ENCODE measurements at places on chromosomes 6 and 20. TPM values are rescaled to one million over a fixed set of nuclear protein-coding genes. Genes with fewer than 3 reads are reported as not detected.

DNA sequence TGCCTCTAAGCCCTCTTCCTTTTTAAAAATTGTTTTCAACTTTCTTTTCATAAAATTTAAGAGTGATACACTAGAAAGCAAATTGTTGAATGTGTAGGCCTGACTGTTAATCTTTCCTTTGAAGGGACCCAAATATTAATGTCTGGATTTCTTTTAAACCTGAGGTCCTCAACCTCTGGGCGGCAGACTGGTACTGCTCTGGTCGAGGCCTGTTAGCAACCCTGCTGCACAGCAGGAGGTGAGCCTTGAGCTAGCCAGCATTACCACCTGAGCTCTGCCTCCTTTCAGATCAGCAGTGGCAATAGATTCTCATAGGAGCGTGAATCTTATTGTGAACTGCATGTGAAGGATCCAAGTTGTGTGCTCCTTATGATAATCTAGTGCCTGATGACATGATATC, 191.2 kb downstream of the MANEA start:
- DNase-seq: no peak

- no peak for DNase-seq
These were observed 55.0 kb downstream of the PROKR2 start for GRCh38 chr20:5261763-5262162.

GRCh38 chr6:20312606-20313005, 89.1 kb upstream of the E2F3 start:
- no peak for DNase-seq

Gene RBBP8NL
- total RNA-seq: not detected

- DNase-seq: no peak
These were observed 29.4 kb downstream of the LPA start for GRCh38 chr6:160634706-160635105.

DNA sequence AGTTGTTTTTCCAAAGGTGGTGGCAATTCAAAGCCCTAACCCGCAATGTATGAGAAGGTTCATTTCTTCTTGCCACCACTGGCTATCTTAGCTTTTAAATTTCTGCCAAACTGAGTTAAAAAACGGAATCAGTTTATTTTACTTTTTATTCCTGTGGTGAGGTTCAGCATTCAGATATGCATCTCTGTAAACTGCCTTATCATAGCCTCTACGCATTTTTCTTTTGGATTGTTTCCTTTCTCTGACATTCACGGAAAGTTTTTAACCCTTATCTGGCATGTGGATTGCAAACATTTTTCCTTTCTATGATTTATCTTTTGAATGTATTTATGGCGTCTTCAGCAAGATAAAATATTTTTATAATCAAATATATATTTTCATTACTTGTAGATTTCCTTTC, 37.7 kb downstream of the AK9 start:
- no peak for DNase-seq

Gene ENPP5
- total RNA-seq: not detected

- no peak for DNase-seq
These were observed 5.3 kb upstream of the CPNE5 start for GRCh38 chr6:36844232-36845170.

Gene PNISR
- total RNA-seq: 42.8 TPM

- no peak for DNase-seq
These were observed 15.0 kb downstream of the FITM2 start for GRCh38 chr20:44296011-44296410.

DNA sequence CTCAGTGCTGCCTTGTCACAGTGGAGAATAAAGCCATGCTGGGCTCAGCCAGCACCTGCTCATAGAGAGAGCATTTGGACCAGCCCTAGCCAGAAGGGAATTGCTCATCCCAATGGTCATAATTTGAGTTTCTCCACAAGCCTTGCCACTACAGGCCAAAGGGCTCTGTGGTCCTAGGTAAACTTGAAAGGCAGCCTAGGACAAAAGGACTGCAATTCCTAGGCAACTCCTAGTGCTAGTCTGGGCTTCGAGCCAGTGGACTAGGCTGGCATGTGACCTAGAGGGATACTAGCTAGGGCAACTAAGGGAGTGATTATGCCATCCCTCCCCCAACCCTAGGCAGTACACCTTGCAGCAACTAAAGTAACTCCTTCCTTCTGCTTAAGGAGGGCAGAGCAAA, 516.2 kb downstream of the BCKDHB start:
- no peak for DNase-seq

Gene PANK2
- 36.8 TPM for total RNA-seq

Gene ADA
- total RNA-seq: 15.6 TPM

DNA sequence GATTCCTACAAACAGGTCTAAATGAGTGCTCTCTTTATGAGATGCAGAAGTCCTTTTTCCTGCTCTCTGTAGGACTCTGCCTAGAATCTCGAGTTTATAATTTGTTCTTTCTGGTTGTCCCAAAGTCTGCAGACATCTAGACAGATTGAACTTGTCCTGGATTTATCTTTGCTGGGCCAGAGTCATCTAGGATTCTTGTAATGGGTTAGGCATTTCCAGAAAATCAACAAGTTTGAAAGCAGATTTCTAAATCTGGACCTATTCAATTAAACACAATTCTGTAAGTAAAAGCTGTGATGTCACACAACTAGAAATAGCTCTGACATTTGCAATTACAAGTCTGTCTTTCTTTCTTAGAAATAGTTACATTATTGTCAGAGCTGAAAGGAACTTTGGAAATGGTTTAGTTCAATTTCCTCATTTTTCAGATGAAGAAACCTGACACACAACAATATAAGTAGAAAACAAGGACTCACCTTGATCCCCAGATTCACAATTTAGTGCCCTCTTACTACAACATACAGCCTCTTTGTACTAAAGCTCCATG, 4.2 kb upstream of the RSPO3 start:
- no peak for DNase-seq

DNA sequence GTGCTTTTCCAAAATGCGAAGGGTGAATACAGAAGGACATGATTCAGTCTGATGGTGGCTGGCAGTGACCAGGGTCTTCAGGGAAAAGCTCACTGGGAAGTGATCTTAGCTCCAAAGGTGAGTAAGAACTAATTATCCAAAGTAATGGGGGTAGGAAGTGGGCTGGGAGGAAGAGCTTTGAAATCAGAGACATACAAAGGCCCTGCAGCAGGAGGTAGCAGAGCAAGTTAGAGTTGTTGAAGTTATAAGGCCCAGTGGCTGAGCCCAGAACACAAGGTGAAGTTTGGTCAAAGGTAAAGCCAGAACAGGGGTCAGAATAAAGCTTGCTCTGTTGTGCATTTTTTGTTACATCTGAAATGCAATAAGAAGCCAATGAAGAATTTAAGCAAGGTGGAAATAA, 81.2 kb downstream of the PLCB1 start:
- no peak for DNase-seq

Gene MARCKS
- 199 TPM for total RNA-seq

GRCh38 chr6:166745801-166746668, 119.0 kb upstream of the RPS6KA2 start:
- no peak for DNase-seq

DNA sequence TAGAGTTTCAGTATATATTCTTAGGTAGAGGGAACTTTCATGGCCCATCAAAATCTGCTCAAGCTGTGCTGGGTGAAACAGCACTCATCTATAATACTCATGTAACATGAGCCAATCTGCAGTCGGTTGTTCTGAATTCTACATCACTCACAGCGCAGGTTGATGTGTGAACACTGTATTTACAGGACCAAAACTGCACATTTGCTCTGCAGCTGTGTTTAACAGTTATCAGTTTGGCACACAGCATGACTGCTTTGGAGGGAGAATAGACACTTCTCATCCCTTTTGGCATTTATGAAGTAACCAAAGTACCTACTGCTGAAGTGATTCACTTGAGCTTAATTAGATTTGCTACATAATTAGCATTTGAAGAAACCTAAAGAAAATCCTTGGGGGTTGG, 225.1 kb downstream of the BCKDHB start:
- no peak for DNase-seq

DNA sequence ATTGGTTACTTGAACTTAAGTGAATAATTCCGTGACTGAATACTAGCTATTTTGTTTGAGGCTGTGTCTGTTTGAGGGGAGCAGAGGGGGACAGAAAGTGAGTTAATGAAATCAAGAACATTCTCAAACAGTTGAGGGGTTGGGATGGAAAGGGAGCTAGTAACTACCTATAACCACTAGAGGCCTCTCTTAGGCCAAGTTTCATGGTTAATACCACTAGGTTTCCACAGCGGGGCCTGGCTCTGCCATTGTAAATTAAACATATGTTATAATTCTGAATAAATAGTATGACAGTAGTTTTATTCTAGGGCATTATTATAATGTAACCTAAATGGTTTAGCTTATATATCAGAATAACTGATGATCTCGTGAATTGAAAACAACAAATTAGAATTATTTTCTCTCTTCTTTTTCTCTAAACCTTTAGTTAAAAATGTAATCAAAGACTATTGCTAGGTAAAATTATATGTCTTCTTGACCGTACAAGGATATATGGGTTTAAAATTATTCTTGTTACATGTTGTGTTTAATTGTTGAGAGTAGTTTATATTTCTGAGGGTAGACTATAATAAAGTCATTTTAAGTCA, 108.1 kb downstream of the BCKDHB start:
- peak; percentile 57 for DNase-seq

Gene ADRM1
- total RNA-seq: 129 TPM

Gene FUT9
- not detected for total RNA-seq

Gene TGM3
- total RNA-seq: not detected

GRCh38 chr20:39117491-39117890, 155.3 kb downstream of the DHX35 start:
- peak; percentile 40 for DNase-seq

DNA sequence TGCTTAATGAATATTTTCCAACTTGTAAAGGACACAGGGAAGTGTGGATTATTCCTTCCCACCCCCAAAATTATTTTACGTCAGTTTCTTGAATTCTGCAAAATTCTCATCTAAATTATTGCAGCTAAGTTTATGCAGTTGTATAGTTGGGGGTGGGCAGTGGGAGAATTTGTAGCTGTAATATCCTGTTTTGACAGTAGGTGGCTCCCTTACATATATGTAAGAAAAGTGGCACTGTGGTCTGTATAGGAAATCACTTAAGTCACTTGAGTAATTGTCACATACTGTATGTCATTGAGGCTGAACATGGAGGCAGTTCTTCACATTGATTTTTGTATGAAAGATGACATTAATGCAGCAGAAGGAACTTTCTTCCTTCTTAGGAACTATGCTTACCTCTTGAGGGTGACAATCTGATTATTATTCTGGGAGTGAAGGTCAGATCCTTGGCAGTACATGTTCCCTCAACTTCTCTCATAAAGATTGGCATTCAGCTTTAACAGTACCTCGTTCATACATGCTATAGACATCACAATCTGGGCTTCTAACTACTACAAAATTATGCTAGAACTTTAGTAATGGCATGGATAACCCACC, 14.6 kb upstream of the CFAP206 start:
- DNase-seq: peak; percentile 47

Gene OR2B6
- total RNA-seq: not detected

DNA sequence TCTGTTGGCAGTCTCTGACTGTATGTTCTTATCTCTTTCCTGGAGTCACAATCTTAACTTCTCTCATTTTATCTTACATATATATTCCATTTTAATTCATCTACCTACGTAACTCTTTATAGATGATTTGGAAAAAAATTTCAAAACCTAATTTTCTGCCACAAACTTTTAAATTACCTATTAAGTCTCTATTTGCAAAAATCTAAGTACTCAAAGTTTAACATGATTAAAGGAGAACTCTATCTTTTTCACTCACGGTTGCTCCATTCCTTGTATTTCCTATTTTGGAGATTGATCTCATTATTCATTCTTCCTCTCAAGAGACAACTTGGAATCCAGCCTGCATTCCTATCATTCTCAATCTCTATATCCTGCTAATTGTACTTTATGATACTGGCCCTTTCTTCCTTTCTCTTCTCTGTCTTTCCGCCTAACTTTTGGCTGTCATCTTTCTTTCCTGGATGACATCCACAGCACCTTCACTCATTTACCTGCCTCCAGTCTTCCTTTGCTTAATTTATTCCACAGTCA, 1071.1 kb upstream of the CITED2 start:
- DNase-seq: peak; percentile 43

- DNase-seq: no peak
These were observed 17.2 kb upstream of the SCML4 start for GRCh38 chr6:107841275-107841670.

Gene INSM1
- not detected for total RNA-seq

GRCh38 chr20:40787941-40788340, 98.9 kb upstream of the MAFB start:
- no peak for DNase-seq

DNA sequence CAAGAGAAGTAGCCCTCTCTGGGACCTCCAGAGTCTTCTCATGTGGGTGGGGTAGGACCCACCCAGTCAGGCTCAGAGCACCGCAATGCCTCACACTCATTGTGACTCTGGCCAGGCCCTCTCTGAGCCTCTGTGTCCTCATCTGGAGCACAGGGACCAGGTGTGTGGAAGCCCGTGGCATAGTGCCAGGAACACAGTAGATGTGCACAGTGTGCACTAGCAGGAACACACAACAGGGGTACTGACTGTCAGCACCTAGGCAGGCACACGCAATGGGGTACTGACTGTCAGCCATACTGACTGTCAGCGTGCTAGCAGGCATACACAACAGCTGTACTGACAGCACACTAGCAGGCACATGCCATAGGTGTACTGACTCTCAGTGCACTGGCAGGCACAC, 2.0 kb upstream of the STMN3 start:
- DNase-seq: no peak

Gene BEND6
- total RNA-seq: 11.2 TPM

Gene RIPOR3
- 0.16 TPM for total RNA-seq

DNA sequence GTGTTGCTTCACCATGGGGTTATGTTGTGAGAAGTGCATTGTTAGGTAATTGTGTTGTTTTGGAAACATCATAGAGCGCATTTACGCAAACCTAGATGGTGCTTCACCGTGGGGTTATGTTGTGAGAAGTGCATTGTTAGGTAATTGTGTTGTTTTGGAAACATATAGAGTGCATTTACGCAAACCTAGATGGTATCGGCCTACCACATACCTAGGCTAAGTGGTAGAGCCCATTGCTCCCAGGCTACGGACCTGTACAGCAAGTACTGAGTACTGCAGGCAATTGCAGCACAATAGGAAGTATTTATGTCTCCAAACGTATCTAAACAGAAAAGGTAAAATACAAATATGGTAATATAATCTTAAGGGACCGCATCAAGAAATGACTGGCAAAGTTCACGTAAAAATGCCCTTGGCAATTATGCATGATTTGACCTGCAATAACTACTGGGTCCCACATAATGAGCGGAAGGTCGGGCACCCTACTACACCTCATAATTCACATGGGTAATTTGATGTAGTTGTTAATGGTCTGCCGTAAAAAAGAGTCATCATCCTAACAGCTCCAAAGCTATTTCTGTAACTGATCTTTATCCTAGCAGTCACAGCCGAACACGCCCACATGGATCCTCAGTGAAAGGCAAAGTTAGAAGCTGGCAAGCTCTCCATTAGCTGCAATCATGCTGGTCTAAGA, 76.0 kb downstream of the RSPH3 start:
- DNase-seq: peak; percentile 47

GRCh38 chr6:9161731-9162130, 726.4 kb upstream of the SLC35B3 start:
- no peak for DNase-seq

DNA sequence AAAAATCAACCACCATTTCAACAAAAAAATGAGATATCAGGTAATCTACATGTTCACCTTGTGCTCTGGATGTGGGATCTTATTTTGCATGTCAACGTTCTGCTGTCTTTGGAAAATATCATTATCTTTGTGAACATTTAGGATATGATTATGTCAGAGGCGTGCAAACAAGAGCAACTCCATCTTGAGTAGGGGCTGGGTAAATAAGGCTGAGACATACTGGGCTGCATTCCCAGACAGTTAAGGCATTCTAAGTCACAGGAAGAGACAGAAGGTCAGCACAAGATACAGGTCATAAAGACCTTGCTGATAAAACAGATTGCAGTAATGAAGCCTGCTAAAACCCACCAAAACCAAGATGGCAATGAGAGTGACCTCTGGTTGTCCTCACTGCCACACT, 28.8 kb upstream of the ZBTB24 start:
- no peak for DNase-seq

Data from HFFc6 (cell line).